ENCODE measurements at places on chromosomes 3 and 15. TPM values are rescaled to one million over a fixed set of nuclear protein-coding genes. Genes with fewer than 3 reads are reported as not detected.
A peak's percentile ranks its signal among the peaks of the same experiment; 100 is the strongest.

GRCh38 chr3:117479095-117479494, 769.5 kb downstream of the TUSC7 start:
- DNase-seq: no peak

DNA sequence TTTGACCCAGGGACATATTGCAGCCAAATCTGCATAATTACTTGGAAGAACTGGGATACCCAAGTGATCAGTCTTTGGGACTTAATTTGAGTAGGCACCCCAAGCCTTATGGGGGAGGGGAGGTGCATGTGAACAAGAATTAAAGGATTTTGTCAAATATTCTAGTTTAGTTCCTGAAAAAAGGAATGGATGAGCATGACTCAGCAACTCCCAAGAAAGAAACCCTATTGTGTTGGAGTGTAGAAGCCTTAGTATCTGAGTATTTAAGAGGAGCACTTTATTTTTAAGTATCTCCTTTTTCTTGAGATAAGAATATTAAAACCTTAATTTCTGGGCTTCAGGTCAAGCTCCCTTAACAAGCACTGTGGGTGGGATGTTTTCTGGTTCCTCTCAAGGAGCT, 222.4 kb downstream of the CD47 start:
- DNase-seq: no peak

- DNase-seq: no peak
Observed at GRCh38 chr15:91915576-91915975, 62.1 kb downstream of the SLCO3A1 start.

GRCh38 chr3:127640042-127640355, 11.0 kb downstream of the PODXL2 start:
- no peak for DNase-seq

DNA sequence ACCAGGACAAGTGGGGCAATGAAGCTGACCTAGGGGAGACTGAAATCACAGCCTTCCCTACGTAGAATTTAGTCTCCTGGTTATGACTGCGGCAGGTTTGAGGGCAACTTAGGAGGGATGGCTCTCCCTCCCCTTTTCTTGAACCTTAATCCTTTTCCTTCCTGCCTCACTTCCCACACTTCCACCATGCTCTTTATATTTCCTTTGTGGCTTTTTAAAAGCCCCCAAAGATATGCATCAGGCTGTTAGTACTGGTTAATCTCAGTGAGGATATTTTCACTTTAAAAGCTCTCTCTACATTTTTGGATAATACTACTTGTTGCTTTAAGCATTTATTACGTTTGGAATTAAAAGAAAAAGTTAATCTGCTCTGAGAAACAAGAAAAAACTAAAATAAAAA, 339.2 kb downstream of the SOX2 start:
- DNase-seq: no peak

DNA sequence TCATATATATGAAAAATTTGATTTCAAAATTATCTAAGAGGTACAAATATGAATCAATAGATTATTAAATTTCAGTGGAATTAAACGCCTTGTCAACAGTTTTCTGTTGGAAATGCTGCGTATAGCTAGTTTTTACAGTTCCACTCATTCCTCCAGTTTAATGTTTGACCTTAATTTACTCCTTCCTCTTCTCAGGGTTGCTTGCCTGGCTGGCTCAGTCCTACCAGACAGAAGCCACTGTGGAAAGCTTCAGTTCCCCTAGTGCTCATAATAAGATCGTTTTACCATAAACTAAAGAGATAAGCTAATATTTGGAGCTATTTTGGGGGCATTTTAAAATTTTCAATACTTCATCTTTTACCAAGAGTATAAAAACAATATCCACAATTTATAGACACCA, 22.8 kb downstream of the EMC7 start:
- DNase-seq: no peak

- DNase-seq: no peak
Observed at GRCh38 chr3:169613053-169613803, 50.3 kb downstream of the MECOM start.

DNA sequence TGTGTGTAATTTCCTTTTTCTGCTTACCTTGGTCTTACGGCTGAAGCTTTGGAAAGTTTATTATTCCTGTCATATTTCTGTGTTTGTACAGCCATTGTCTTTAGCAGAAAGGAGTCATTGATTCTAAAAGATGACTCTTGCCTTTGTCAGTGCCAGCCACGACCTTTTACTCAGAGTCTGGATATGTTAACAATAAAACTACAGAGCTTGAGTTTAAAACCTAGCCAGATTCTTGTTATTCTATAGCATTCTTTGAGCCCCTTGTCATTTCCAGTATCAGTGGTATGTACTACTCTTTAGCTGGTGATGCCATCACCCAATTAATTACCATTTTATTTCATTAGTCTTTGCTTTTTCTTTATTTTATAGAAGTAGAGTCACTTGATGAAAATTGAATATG, 142.4 kb downstream of the TCF12 start:
- DNase-seq: peak; percentile 9

DNA sequence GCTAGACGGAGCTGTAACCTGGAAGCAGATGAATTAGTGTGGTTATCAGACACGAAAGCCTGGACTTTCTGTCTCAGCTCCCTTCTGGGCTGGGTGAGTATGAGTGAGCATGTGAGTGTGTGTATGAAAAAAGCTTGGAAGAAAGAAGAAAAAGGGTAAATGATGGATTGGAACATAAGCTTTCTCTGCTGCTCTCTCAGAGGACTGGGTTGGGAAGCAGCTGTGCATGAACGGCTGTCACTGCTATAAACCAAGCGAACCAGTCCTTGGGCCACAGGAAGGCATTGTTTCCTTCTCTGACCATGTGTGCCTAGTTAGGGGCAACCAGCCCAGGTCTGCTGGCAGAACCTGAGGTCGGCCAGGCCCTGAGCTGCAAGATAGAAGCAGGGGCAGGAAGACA, 37.0 kb downstream of the UMPS start:
- DNase-seq: no peak

- peak; percentile 38 for DNase-seq
Observed at GRCh38 chr3:138082085-138082991, 33.1 kb downstream of the DZIP1L start.

GRCh38 chr15:55993804-55994560, 570 bp upstream of the NEDD4 start:
- DNase-seq: no peak

DNA sequence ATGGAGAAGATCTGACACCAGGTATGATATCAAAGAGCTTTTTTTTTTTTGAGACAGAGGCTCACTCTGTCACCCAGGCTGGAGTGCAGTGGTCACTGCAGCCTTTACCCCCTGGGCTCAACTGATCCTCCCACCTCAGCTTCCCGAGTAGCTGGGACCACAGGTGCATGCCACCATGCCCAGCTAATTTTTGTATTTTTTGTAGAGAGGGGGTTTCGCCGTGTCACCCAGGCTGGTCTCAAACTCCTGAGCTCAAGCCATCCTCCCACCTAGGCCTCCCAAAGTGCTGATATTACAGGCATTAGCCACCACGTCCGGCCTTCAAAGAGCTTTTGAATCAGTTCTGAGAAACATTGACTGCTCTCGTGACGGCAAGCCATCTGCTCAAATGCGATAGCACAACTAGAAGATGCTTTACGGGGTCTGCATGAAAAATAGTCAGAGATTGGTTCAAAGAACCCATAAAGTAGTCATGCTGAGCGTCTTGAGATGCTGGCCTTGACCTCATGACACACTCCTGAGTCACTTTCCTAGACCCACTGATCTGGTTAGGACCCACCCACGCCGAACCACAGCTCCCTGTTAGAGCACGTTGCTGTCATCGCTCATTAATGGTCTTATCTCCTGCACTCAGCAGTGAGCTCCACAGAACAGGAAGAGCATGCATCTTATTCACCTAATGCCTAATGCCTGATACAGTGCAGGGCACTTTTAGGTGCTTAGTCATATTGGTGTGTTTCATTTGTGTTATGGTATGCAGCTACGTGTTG, 57.0 kb upstream of the NR2F2 start:
- DNase-seq: peak; percentile 32

DNA sequence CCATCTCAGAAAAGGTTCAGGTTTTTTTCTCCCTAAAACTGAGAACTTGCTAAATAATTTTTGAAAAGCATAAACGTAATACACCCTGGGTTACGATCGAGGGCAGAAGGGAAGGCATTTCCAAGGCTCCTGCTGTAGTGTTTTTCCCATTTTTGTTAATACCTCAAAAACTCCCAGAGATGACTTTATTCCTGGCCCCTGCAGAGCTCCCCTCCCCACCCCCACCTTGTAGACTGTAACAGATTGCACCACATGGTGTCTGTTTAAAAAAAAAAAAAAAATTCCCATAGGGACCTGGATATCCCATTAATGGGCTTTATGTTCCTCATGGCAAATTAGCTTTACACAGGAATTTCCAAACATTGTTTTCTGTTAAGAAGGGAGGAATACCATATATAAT, 38.2 kb downstream of the FEZF2 start:
- DNase-seq: no peak

DNA sequence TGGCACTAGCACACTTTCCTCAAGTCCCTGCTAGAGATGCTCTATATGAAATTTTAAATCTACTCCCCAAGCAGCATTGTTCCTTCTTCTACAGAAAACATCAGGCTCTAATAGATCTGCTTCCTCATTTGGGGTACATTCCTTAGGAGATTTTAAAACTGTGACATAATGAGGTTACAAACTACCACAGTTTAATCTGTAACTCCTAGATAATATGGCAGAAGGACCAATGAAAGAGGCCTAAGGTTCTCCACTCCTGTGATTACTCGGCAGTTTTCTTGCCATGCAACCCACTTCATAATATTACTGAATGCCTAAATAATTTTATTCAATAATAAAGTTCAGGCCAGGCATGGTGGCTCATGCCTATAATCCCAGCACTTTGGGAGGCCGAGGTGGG, 16.1 kb downstream of the ZNF106 start:
- DNase-seq: no peak

DNA sequence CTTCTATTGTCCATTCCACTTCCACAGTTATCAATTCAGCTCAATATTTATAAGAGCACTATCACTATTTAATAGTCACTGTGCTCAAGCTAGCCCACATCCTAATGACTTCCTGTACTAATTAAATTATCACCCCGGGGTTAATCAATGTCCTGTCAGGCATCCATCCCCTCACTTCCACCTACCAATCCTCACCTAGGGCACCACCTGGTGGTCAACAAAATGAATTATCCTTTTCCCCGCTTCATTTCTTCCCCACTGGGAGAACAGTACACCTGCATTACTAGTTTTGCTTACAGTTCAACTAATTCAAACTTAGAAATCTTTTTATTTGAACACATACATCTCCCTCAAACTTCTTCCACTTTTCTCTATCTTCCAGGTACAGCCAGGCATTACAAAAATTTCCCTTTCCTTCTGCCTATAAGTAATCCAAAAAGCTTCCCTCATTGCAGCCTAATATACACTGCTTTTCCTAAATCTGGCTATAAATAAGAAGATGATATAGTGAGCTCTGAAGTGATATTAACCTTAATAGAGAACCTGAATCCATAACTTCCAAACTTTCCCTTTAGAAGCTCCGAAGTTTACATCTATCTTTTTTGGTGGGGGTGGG, 68.5 kb downstream of the TMCC1 start:
- peak; percentile 65 for DNase-seq

DNA sequence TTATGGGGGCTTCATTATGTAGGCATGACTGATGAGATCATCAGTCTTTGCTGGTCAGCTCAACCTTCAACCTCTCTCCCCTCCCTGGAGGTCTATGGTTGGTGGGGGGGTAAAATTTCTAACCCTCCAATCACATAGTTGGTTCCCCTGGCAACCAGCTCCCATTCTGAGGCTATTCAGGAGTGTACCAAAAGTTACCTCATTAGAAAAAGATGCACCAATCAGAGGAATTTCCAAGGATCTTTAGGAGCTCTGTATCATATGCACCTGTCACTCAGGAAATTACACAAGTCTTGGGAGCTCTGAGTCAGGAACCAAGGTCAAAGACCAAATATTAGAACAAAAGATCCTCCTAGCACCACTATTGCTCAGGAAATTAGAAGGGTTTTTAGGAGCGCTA, 21.4 kb upstream of the LEO1 start:
- no peak for DNase-seq

DNA sequence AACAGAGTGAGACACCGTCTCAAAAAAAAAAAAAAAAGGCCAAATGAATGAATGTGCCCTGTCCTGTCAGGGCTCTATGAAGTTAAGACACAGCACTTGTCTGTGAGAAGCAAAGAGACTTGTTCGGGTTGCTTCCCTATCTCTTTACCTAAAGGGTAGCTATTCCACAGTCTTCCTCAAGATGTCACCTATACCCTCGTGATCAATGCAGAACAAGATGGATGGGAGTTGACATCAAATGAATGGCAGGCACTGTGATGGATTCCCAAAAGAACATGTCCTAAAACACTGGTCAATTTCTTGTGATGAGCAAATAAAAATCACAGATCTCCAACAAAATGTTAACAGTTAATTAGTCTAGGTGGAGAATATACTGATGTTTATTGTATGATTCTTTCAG, 9.5 kb downstream of the TADA3 start:
- no peak for DNase-seq

Gene GRAMD2A
- total RNA-seq: not detected

Gene RETNLB
- not detected for total RNA-seq

Gene ALPK3
- 0.05 TPM for total RNA-seq

Gene EFCC1
- total RNA-seq: 0.39 TPM

Gene POC1A
- 26.1 TPM for total RNA-seq

Gene MYZAP
- 0.11 TPM for total RNA-seq

Gene CELF6
- total RNA-seq: 0.40 TPM

Gene ITIH1
- not detected for total RNA-seq
